ENCODE measurements at places on chromosomes 1 and 21.

DNA sequence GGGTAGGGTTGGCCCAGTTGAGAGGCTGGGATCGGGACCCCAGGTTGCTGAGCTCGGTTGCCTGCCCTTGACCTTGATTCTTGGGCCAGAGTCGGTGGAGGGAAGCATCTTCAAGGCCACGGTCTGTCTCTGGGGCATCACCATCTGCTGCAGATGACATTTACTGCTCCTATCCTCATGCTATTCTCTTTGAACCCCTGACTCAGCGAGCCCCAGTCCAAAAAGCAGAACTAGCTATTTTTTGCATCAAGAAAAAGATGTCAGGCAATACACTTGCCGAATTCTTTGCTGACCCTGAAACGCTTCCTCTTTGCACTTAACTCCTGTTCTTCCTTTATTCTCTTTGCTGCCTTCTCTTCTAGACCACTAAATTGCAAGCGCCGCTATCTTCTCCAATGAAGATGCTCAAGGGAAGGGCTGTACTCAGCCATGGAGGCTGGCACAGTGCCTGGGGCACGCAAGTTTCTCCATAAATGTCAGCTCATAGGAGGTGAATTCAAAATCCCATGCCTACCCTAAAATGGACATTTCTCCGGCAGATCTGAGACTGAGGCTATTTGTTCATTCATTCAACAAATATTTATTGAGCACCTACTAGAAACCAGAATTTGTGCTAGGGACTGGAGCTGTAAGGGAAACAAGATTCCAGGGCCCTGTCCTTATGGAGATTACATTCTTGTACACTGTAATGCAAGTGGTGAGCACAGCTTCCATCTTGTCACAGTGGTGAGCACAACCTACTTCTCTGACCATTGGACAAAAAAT, 20.5 kb upstream of the CAPZB start:
- DNase-seq: no peak

- DNase-seq: no peak
Measured at GRCh38 chr1:43854473-43854872, 79.1 kb upstream of the ARTN start.

GRCh38 chr1:67814121-67814772, 19.0 kb downstream of the GNG12 start:
- DNase-seq: no peak

DNA sequence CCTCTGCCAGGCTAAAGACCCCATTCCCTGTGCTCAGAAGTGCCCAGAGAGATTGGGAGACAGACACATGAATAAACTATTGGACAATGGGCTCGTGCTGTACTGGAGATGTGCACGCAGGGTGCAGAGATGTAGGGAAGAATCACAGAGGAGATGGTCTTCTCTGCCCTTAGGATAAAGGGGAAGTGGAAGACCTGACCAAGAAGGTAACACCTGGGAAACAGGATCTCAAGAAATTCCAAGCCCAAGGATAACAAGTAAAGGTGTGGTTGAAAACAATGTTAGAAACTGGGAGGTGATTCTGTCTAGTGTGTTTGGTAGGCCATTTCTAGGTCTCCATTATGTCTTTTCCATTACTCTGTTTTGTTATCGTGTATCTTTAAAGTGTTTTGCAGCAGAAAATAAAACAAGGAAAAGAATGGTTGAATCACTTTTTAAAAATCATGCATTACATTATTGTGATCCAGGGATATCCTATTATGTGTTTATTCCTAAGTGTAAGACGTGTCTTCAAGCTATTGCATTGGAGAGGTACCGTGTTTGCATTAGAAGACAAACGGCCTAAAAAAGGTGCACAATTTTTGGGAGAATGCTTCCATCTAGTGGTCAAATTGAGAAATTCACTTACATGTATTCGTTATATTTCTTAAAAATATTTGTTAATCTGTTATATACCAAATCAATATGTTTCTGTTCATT, 40.8 kb upstream of the KCTD3 start:
- peak; percentile 48 for DNase-seq

DNA sequence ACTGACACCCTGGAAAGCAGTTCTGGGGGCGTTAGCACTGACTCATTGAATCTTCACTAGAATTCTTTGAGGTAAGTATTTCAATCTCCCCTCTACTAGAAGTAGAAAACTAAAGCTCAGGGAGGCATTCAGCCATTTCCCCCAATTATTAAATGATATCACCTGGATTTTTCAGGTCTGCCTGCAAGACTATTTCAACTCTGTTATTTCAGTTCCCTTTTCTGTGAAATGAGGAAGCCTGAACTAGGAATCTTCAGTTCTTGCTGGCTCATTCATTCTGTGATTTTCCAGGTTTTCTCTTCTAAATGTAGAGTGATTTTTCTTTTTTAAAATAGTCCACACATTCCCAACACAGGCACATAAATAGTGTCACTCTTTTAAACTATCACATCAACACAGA, 337.0 kb upstream of the NR5A2 start:
- peak; percentile 16 for DNase-seq

- DNase-seq: no peak
Measured at GRCh38 chr21:31072533-31072932, 34.3 kb upstream of the KRTAP19-8 start.

DNA sequence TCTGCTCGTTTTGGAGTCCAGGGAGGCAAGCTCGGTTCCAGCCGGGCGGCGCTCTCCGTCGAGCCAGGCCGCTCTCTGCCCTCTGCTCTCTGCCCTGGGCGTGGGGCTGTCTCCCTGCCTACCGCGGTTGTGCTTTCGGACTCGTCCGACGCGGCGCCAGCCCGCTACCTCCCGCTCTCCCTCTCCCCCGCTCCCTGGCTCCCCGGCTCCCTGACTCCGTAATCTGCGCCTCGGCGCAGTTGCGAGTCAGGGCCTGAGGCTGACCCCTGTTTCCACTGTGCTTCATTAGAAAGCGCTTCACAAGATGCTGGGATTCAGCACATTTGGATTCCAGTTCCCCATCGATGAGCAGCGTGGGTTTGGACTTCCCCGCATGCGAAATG, 2.2 kb downstream of the SOX13 start:
- no peak for DNase-seq

All from iris pigment epithelial cell (primary cell).